ENCODE measurements at places on chromosomes 6 and 20. TPM values are rescaled to one million over a fixed set of nuclear protein-coding genes. Genes with fewer than 3 reads are reported as not detected.
A peak's percentile ranks its signal among the peaks of the same experiment; 100 is the strongest.

DCDC2 gene
- 0.01 TPM for polyA plus RNA-seq

- no peak for DNase-seq
Observed at GRCh38 chr6:47400581-47400980, 77.0 kb upstream of the CD2AP start.

- DNase-seq = no peak
Observed at GRCh38 chr6:279341-280029, 12.8 kb upstream of the DUSP22 start.

DNA sequence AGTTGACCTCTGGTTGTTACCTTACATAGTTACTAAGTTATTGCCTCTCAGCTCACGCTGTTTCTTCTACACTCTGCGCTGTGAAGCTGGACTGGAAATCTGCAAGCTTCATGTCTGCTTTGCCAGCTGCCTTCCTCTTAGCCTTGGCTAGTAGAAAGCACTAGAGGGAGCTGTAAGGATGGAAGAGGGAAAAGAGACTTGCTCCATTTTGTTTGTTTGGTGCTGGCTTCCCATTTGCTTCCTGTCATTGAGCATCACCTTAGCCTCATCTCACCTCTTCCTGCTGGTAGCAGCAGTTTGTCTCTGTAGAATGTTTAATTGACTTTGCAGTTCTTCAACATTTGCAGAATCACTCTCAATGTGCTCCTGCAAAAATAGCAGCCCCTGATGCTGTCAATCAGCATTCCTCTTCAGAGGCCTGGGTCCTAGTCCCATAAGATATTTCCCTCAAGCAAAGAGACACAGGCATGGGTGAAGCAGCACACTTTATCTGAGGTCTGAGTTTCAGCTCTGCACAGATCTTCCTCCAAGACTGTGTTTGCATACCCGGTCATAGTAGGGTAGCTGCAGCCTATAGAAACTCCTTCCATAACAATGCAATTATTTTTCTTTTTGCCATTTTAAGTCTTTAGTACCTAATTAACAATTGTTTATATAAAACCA, 302.2 kb upstream of the EPHA7 start:
- DNase-seq = peak; percentile 6

TMEM14C gene
- polyA plus RNA-seq = 246 TPM

- DNase-seq = peak; percentile 19
Observed at GRCh38 chr6:43578748-43579147, 2.8 kb downstream of the POLH start.

DNA sequence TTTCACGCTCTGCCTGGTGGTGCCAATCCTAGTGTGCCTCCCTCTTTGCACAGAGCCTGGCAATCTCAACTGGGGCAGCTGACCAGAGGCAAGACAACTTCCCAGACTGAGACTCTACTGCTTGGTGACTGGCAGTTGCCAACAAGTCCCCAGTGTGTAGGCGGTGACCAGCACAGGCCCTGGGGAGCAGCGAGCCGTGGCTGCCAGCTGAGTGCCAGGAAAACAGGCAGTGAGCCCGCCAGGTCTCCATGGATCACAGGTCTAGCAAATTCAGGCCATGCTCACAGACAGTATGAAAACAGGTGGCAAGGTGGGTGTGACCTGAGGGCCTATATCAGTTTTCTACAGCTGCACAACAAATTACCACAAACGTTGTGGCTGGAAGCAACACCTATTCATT, 289.9 kb downstream of the KIF16B start:
- no peak for DNase-seq

- DNase-seq = peak; percentile 79
Observed at GRCh38 chr6:146851837-146852236, 253.1 kb downstream of the ADGB start.

SEL1L2 gene
- not detected for polyA plus RNA-seq

DNA sequence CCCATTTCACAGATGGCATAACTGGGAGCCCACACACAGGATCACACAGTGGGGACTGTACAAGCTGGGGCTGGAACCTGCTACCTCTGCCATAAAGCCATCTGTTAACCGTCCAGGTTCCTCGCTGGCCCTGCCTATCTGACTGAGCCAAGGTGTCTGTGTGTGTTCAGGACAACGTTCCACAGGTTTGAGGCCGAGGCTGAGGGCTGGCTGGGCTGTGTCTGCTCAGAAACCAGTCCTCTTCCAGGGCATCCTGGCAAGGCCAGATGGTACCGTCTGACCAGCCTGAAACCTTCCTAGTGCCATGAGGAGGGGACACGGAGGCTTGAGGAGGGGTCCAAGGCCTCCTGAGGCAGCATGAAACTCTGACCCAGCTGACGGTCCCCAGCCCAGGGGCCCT, 150.6 kb downstream of the TAF4 start:
- DNase-seq = no peak

PI16 gene
- polyA plus RNA-seq = 0.67 TPM

DNA sequence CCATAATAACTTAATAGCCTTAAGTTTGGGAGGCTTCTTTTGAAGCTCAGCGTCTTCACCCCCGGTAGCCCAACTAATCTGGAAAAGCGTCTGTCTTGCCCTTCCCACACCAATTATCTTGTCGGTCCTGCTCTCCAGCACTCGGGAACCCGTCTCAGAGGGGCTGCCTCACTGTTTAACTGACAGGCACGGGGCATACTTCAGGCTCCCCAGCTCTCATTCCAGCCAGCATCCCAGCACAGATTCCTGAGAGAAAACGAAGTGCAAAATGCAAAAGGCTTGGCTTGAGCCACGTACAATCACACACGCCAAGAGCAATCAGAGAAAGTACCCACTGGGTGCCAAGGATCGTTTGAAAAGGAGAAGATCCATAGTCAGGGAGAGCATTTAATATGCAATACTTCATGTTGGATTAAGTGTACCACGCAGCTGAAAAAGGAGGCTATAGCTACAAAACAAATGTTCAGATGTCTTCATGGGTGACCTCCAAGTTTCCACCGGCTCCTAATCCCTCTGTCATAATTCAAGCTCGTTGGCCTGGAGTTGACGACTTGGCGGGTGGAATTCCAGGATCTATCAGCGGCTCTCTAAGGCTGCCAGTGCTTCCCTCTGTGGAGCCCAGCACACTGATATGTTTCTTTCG, 53.7 kb upstream of the STX16 start:
- DNase-seq = peak; percentile 32

DNA sequence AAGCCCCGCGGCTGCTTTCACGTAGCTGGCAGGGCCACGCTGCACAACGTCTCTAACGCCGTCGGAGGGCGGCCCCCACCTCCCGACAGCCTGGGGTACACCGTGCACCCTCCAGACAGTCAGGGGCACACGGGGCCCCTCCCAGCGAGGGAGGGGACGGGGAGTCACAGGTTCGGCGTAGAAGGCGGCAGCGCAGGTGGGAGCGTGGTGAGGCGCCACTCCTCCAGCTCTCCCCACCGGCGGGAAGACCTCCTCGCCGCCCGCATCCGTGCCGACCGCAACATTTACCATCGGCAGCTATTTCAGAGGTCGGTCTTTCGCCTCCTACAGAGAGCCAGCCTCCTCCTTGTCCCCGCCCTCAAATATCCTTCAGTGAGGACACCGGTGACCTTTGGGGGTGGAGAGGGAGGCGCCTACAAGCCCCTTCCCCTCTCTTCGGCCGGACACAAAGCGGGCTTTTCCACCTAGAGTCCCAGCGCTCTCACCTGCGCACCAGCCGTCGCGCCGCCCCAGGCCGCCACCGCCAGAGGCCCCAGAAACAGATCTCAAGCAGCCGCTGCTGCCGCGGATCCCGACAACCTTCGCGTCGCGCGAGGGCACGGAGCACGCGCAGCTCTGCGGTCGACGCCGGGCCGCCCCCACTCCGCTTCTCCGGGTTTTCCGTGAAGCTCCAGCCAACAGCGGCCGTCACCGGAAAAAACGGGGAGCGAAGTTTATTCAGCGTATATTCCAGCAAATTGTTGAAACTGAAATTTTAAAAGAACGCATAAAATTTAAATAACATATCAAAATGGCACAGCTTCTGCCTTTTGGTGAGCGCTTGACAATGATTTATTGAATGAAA, at the start of gene MKKS:
MKKS (minus strand) TSS at position 600 of the 844 bp plus-strand sequence. CDS start 20,708 bp downstream, outside the sequence.
- DNase-seq = peak; percentile 94

DNA sequence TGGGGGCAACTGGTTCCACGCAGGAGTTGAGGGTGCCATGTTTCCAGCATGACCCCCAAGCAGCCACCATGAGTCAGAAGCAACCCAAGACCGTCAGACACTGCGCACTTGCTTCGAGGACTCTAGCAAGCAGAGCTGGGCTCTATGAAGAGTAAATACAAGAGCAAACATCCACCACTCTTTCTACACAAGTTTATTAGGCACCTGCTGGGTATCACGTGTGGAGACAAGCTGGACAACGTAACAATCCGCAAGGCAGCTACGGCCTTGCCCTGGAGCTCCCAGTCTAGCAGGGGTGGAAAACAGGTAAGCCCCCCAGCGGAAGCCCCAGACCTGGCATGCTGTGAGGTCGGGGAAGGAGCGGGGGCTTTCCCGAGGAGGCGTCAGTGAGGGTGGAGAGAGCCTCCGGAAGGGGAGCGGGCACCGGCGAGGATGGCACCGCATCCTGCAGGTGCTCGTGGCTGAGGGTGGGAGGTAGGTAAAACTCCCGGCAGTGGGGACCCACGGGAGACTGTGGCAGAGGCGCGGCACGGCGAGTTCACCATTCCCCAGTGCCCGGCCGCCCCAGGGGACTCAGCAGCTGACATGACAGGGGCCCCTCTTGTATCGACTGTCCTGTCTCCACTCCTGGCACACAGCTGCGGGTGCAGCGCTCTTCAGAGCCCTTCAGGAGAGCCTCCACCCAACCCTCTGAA, 33.6 kb downstream of the GNAS-AS1 start:
- DNase-seq = no peak

- DNase-seq = no peak
Observed at GRCh38 chr20:34539756-34540155, 18.8 kb upstream of the MAP1LC3A start.

- no peak for DNase-seq
Observed at GRCh38 chr6:46136831-46137230, 7.0 kb downstream of the ENPP4 start.

DNA sequence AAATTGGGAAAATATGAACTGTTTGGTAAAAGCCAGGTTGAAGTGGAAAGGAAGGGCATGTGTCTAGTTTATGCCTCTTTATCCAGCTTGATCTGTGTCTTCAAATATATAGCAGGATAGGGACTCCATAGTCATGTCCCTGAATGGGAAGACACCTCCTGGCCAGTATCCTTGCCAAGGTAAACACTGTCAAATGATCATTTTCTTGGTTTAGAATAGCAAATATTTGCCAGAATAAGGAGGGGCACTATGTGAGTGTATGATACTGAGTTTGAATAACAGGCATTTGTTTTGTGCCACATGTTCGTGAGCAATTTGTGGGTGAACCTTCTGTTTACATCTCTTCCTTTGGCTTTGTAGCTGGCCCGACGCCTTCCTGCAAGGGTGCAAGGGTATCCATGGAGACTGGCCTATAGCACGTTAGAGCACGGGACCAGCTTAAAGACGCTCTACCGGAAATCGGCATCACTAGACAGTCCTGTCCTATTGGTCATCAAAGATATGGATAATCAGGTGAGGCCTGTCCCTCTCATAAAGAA, 34.2 kb upstream of the HINT3 start:
- DNase-seq = no peak

HDGFL1 gene
- not detected for polyA plus RNA-seq

DNA sequence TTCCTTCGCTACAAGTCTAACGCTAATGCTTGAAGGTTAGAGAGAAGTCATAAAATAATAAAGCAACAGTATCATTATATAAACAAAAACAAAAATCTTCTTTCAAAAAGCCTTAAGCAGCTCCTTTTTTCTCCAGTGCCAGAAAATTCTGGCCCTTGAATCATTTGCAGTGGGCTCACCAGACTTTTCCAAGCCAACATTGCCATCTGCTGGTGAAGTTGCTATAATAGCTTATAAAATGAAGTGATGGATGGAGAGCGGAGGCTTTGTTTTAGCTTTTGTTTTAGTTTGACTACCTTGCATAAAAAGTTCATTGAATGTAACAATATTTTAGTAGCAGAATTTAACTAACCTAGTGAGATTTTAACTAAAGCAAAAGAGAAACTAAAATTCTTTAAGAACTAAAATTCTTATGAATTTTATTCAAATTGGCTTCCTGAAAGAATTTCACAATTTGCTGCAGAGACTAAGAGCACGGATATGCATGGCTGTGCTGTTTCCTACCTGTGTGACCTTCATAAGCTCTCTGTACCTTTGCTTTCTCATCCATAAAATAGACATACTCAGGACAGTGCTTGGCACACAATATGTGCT, 44.8 kb upstream of the SLC2A12 start:
- DNase-seq = peak; percentile 52

- DNase-seq = no peak
Observed at GRCh38 chr20:31809661-31810060, 9.5 kb upstream of the MYLK2 start.

SPATA2 gene
- polyA plus RNA-seq = 3.6 TPM

GRCh38 chr20:61661025-61661424, 404.7 kb downstream of the TAF4 start:
- DNase-seq = no peak

OR14J1 gene
- not detected for polyA plus RNA-seq

- peak; percentile 35 for DNase-seq
Observed at GRCh38 chr20:48635791-48636267, 192.0 kb downstream of the PREX1 start.

DNA sequence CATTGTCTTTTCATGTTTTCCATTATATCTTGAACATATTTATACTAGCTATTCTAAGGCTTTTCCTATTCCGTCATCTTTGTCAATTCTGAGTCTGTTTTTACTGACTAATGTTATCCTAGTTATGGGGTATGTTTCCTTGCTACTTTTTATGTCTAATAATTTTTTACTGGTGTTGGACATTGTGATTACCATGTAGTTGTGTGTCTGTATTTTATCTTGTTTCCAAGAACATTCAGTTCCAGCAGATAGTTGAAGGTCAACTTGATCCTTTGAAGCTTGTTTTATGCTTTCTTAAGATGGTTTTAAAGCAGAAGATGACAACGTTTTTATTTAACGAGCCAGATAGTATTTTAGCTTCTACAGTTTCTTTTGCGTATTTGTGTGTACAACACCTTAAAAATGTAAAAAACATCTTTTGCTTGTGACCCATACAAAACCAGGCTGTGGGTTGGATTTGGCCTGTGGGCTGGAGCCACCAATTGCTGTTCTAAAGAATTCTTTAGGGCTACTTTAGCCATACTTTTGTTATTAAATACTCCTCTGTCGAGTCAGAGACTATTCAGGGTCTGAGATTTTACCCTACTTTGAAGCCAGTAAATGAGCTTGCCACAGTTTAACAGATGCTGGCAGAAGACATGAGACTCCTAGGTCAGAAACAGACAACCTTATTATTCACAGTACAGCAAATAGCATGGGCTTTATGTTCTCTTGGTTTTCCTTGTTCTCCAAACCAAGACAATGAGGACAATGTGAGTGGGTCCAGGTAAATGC, 38.7 kb upstream of the REV3L start:
- DNase-seq = peak; percentile 15

TCFL5 gene
- polyA plus RNA-seq = 11.1 TPM

CEP162 gene
- polyA plus RNA-seq = 2.6 TPM

GRCh38 chr6:15313367-15313766, 67.5 kb downstream of the JARID2 start:
- no peak for DNase-seq

- no peak for DNase-seq
Observed at GRCh38 chr6:168222115-168223043, 97.2 kb downstream of the DACT2 start.

DNA sequence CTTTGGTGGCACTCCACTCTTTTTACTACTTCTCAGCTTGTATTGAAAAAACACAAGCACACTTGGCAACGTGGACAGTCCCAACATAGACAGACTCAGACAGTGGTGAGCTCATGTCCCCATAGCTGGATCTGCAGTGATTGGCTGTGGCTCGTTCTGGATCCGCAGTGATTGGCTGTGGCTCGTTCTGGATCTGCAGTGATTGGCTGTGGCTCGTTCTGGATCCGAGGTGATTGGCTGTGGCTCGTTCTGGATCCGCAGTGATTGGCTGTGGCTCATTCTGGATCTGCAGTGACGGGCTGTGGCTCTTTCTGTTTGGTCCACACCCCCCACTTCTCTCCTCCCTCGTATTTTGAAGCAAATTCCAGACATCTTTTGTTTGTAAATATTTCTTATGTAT, 28.0 kb downstream of the OSBPL2 start:
- DNase-seq = peak; percentile 3

All from fibroblast of lung (primary cell).